Transverse colon (tissue), 4 donors: ENCODE measurements at places on chromosomes 13 and 19.

DNA sequence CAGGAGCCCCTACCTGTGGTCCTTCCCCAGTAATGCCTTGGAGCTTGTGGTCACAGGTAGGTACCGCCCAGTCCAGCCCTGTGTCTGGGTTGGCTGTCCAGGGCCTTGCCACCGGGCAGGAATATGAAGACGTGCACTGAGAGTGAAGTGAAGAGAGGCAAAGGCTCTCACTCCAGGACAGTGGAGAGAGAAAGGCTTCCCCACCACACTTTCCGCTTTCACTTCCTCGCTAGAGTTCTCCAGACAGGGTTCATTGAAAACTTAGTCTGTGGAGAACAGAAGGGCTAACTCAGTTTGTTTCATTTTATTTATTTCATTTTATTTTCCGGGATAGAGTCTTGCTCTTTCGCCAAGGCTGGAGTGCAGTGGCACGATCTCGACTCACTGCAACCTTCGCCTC, 14.2 kb downstream of the FCAR start:
- DNase-seq = no peak

DNA sequence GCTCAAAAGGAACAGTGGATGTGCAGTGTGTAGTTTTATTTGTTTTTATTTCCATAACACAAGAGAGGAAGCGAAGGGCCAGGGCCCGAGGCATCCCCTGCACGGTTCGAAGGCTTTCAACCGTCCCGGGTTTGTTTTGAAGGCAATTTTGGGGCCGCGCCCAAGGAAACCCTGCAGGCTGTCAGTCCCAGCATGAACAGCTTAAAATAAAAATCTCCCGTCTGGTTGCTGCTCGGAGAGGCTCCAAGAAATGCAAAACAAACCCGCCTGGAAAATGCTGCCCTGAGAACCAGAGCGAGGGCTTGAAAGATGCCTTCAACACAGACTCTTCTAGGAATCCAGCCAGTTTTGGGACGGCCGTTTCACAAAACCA, 16.0 kb downstream of the LSM4 start:
- DNase-seq = no peak

- DNase-seq = no peak
Measured at GRCh38 chr13:20173116-20173746, 12.4 kb upstream of the GJA3 start.

DNA sequence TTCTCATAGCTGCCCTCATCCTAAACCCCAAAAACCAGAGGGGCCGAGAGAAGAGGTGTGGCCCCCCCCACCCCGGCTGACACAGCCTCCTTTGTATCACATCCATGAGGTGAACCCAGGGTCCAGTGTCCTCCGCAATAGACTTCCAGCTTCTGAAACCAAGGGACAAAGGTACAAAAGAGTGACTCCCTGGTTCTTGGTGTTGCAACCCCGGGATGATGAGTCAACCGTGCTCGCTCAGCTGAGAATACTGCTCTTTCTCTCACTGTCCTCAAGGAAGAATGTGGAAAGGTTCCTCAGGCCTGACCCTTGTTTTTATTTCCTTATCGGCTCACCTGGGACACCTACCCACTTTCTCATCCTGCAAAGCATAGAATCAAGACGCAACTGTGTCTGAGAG, 5.5 kb downstream of the SLC15A1 start:
- peak; percentile 36 for DNase-seq

DNA sequence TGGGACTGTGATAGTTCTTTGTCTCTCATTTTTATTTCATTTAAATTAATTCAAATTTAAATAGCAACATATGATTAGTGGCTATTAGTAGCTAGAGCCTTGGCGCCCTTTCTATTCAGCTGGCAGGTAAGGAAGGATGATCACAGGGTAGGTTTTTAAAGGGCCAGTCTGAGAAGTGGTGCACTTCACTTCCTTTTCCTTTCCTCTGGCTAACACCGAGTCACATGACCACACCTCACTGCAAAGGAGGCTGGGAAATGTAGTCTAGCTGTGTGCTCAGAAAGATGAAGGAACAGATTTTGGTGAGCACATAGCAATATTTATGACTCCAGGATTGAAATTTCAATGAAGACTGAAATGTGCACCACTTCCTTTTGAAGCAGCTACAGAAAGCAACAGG, 128.7 kb downstream of the TSHZ3 start:
- no peak for DNase-seq
